ENCODE measurements at places on chromosomes 6 and 20.

DNA sequence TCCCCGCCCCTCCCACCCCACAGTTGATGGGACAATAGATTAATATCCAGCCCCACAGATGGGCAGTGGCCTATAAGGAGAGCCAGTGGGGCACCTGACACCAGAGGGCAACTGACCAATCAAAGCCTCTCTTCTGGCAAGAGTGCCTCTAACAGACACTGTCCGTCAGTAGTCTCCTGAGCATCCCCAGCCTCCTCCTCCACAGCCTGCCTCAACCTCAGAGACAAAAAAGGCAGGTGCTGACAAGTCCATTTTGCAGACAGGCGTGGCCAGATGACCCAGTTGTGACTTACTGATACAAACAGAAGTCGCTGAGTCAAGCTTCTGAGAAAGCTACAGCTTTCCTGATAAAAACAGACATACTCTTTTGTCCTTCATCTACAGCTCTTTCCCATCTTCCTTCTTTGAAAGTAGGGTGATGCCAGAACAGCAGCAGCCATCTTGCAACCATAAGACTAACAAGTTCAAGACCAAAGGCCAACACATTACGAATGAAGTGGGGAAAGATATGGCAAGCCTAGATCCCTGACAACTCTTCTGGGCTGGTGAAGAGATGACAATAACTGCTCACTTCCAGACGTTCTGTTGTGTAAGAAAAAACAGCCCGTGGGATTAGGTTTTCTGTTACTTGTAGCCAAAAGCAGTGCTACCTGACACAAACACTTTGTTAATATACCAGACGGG is 12.3 kb downstream of the PPIL1 start:
- H3K36me3 ChIP-seq: peaks cover 22% of the 10 kb centered on the region
- H3K27ac ChIP-seq: no peak overlapping the region
- no peak overlapping the region for H3K4me3 ChIP-seq
- peaks cover 4% of the 10 kb centered on the region for H3K4me1 ChIP-seq
- DNase-seq: no peak

GRCh38 chr6:79947191-79948186 is at the start of gene ELOVL4:
Gene ELOVL4 (minus strand): TSS chr6:79947553. CDS start chr6:79947279, 274 bp downstream.
- H3K27ac ChIP-seq: no peak within 1 kb of the TSS
- H3K4me1 ChIP-seq: peaks cover 5% of the 10 kb centered on the region
- H3K4me3 ChIP-seq: peak within 1 kb of the TSS; percentile 57
- DNase-seq: peak; percentile 92
- H3K27me3 ChIP-seq: peaks cover 32% of the 10 kb centered on the region

DNA sequence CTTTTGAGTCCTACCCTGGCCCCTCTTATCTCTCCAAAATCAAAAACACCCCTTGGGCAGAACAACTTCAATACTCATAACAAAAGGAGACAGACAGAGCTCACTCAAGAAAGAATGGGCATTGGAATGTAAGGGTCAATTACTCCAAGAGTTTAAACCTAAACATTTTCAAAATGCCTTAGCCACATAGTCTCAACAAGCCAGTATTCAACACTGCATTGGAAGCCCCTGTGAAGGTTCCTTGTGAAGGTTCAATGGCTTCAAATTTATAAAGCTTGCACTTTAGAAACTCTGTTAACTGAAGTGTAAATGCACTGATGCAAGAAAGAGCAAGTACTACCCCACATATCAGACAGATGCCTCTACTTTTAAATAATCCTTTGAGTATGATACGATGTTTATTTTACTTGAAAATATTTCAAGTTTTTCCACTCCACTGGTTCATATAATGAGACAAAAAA is 139.1 kb upstream of the LAMP5 start:
- H3K27me3 ChIP-seq: no peaks in the 10 kb centered on the region
- DNase-seq: no peak
- no peaks in the 10 kb centered on the region for H3K4me1 ChIP-seq
- no peak overlapping the region for H3K4me3 ChIP-seq
- H3K27ac ChIP-seq: no peak overlapping the region

DNA sequence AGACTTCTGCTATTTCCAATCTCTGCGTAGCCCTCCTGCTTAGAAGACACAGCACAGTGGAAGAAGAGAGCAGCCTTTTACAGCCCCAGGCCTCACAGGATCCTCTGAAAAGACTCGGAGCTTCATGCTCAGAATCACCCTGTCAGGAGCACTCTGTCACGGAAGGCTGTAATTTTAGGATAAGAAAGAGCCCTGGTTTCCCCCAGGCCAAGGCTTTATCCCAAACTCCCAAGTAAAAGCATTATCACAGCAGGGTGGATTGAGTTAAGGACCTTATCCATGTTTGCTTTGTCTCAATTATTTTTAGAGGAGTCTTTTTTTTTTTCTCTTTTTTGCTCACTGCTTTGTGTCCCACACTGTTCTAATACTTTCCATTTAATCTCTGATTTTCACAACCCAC is 39.2 kb downstream of the ANKS1A start:
- no peak overlapping the region for H3K4me3 ChIP-seq
- H3K36me3 ChIP-seq: no peaks in the 10 kb centered on the region
- no peak for DNase-seq

DNA sequence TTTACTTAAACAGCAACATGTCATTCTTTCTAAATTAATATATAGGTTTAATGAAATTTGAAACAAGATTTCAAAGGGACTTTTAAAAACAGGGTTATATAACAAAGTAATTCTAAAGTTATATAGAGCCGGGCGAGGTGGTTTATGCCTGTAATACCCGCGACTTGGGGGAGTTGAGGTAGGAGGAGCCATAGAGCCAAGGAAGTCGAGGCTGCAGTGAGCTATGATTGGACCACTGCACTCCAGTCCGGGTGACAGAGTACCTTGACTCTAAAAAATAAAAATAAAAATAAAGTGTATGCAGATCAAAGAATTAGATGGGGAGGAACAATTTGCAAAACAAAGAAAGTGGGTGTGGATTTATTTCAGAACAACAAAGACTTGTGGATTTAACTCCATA is 151.1 kb upstream of the GLP1R start:
- H3K27ac ChIP-seq: no peak overlapping the region
- H3K36me3 ChIP-seq: no peaks in the 10 kb centered on the region
- no peaks in the 10 kb centered on the region for H3K27me3 ChIP-seq
- no peak for DNase-seq

- DNase-seq: peak; percentile 13
- H3K4me3 ChIP-seq: no peak overlapping the region
- peaks cover 3% of the 10 kb centered on the region for H3K27me3 ChIP-seq
- H3K27ac ChIP-seq: no peak overlapping the region
Observed at GRCh38 chr20:21607971-21608725, 94.3 kb upstream of the NKX2-2 start.

DNA sequence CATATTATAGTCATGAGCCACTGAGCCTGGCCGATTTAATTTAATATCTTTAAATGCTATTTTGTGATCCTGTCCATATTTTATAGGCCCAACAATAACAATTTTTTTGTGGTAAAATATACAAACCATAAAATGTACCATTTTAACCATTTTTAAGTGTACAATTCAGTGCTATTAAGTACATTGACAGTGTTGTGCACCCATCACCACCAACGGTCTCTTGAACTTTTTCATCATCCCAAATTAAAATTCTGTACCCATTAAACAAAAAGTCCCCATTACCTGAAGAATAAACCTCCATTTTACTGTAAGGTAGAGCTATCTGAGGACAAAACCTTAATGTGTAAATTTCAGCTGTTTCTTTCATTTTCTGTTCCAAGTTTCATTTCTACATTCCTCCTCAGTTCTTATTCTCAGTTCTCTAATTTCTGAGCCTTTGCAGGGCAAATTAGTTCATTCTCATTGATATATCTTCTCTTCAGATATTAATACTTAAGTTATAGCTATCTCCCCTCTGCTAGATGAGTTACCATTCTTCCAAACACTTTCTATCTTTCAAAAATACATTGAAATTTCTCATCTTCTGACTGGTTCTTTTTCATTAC is 10.3 kb downstream of the MTO1 start:
- H3K4me1 ChIP-seq: no peaks in the 10 kb centered on the region
- no peak for DNase-seq
- no peaks in the 10 kb centered on the region for H3K27me3 ChIP-seq
- H3K27ac ChIP-seq: no peak overlapping the region
- peaks cover 46% of the 10 kb centered on the region for H3K36me3 ChIP-seq
- H3K4me3 ChIP-seq: no peak overlapping the region

DNA sequence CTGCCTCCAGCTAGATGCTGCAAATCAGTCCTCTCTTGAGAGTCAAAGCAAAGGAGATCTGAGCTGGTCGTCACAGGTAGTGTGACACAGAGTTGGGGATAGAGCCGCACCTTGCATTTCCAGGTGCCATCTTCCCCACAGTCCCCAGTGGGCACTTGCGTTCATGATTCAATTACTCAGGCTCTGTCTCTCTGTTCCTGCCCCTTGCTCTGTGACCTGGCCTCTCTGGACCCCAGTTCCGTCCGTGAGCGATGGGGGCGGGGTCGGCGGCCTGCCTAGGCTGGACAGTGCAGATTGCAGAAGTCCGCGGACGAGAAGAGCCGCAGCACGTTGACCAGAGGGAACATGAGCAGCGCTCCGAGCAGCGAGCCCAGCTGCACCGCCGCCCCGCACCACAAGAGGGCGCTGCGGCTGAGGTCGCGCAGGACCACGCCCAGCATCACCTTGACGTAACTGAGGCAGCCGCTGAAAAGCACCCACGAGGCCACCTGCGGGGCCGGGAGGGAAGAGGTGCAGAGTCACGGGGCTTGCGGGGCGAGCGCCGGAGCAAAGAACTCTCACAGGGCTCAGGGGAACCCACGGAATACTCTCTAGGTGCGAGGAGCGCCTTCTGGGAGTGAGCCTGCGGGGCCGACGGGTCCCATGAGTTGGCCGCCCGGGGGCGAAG is 7.4 kb downstream of the SLC52A3 start:
- no peak overlapping the region for H3K27ac ChIP-seq
- H3K27me3 ChIP-seq: peaks cover 15% of the 10 kb centered on the region
- H3K4me1 ChIP-seq: no peaks in the 10 kb centered on the region
- DNase-seq: no peak
- H3K4me3 ChIP-seq: no peak overlapping the region

DNA sequence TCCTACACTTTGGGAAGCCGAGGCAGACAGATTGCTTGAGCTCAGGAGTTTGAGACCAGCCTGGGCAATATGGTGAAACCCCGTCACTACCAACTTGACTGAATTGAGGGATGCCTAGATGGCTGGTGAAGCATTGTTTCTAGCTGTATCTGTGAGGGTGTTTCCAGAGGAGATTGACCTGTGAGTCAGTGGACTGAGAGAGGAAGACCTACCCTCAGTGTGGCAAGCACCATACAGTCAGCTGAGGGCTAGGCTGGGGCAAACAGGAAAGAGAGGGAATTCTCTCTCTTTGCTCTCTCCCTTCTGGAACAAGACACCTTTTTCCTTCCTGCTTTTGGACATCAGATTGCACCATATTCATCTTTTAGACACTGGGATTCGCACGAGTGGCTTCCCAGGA is 3.7 kb upstream of the ZUP1 start:
- H3K4me1 ChIP-seq: peaks cover 2% of the 10 kb centered on the region
- DNase-seq: no peak
- no peak overlapping the region for H3K4me3 ChIP-seq
- H3K27me3 ChIP-seq: peaks cover 3% of the 10 kb centered on the region
- no peaks in the 10 kb centered on the region for H3K36me3 ChIP-seq

GRCh38 chr6:137405806-137406205 is 88.4 kb downstream of the OLIG3 start:
- no peak overlapping the region for H3K4me3 ChIP-seq
- H3K27ac ChIP-seq: no peak overlapping the region
- no peaks in the 10 kb centered on the region for H3K4me1 ChIP-seq
- no peak for DNase-seq
- H3K36me3 ChIP-seq: no peaks in the 10 kb centered on the region

DNA sequence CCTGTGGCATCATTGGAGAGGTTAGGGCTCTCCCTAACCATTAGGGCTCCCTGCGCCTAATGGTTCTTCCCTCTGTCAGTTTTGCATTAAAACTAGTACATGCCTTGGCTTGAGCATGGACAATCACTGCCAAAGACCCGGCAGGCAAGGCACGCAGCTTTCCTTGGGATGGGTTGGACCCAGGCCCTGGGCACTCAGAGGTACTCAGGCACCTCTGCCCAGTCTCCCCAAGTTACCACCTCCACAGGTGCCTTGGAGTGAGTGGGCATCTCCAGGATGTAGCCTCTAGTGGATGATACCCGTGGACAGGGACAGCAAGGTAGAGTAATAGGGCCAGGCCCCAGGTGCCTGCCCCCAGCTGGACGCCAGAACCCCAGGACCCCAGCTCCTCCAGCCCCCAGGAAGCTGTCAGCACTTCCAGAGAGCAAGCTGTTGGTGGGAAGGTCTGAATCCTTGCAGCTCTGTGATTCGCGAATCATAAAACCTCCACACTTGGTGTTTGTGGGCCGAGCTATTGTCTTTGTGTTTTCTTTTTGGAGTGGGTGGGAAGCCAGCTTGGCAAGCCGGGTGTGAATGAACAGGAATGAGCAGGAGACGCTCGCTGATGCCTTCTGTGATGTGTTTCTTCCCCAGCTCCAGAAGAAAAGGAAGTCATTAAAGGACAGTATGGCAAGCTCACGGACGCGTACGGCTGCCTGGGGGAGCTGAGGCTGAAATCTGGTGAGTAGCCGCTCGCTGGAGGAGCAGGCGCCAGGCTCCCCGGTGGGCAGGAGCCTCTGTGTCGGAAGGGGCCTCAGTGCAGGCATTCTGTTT is 35.1 kb downstream of the SYNJ2 start:
- H3K27me3 ChIP-seq: no peaks in the 10 kb centered on the region
- H3K27ac ChIP-seq: peak overlapping the region; percentile 72
- peaks cover 3% of the 10 kb centered on the region for H3K36me3 ChIP-seq
- no peak for DNase-seq

DNA sequence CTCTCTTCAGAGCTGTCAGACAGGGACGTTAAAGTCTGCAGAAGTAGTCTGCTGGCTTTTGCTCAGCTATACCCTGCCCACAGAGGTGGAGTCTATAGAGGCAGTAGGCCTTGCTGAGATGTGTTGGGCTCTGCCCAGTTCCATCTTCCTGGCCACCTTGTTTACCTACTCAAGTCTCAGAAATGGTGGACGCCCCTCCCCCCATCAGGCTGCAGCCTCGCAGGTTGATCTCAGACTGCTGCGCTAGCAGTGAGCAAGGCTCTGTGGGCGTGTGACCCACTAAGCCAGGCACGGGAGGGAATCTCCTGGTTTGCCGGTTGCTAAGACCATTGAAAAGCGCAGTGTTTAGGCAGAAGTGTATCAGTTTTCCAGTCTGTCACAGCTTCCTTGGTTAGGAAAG is 305.0 kb downstream of the BCKDHB start:
- no peaks in the 10 kb centered on the region for H3K36me3 ChIP-seq
- no peak overlapping the region for H3K4me3 ChIP-seq
- no peak for DNase-seq
- no peaks in the 10 kb centered on the region for H3K27me3 ChIP-seq
- no peaks in the 10 kb centered on the region for H3K4me1 ChIP-seq

DNA sequence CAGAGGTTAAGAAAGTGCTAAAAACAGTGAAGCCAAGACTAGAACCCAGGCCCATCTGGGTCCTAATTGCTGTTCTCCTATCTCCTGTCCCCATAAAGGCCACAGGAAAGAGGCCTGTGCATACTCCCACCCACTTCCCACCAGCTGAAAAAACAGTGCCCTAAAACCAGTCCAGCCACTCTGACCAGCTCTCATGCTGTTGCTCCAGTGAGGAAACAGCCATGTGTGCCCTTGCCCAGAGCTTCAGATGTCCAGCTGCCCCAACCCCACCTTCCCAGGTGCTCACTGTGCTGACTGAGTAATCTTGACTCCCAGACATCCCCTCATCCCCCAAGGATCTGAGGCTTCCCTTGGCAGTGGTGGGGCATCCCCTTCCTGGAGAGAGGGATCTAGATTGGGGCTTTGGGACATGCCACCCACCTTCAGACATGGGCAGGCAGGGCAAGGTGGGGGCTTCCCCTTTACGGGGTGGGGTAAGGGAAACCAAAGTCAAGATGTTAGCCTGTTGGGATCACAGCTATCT is 28.7 kb downstream of the KCNK5 start:
- H3K27ac ChIP-seq: no peak overlapping the region
- DNase-seq: no peak
- no peak overlapping the region for H3K4me3 ChIP-seq
- H3K36me3 ChIP-seq: no peaks in the 10 kb centered on the region
- peaks cover 2% of the 10 kb centered on the region for H3K27me3 ChIP-seq
